Vagina (tissue), 2 donors: ENCODE measurements at places on chromosomes 12 and 14.

DNA sequence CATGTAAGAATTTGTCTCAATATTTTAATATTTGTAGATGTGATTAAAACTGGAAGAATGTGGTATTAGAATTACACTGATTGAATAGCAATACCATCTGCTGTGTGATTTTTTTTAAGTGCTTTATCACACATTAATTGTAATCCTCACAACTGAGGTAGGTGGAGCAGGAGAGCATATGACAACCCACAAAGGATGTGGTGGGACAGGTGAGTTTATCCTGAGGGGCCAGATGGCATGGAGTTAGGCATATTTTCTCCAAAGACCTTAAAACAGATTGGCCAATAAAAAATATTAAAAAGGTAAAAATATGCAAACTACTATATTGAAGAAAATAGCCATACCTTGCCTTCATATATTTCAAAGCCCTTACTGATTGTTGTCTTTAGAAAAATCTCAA is 7.8 kb downstream of the LRRC10 start:
- no peak for DNase-seq

GRCh38 chr12:15443611-15444010 is 121.3 kb downstream of the PTPRO start:
- no peak for DNase-seq

GRCh38 chr12:52146822-52147366 is 44.9 kb downstream of the KRT80 start:
- DNase-seq, result no peak

GRCh38 chr12:111181143-111181726 is 187.7 kb downstream of the PHETA1 start:
- no peak for DNase-seq

DNA sequence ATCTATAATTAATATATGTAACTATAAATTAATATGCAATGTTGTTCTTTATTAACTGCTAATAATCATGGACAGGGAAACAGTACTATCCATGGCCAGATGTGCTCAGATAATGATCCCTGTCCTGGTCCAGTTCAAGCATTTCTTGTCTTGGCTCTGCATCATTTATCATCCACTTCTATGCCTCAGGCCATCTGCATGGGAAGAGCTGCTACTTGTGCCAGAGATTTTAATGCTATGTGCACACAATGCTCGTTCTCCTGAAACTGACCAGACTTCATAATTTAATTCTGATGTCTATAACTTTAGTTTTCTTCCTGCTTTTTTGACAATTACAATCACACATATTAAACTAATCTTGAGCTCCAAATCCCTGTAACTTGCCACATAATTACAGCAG is 11.2 kb upstream of the TMX1 start:
- no peak for DNase-seq

DNA sequence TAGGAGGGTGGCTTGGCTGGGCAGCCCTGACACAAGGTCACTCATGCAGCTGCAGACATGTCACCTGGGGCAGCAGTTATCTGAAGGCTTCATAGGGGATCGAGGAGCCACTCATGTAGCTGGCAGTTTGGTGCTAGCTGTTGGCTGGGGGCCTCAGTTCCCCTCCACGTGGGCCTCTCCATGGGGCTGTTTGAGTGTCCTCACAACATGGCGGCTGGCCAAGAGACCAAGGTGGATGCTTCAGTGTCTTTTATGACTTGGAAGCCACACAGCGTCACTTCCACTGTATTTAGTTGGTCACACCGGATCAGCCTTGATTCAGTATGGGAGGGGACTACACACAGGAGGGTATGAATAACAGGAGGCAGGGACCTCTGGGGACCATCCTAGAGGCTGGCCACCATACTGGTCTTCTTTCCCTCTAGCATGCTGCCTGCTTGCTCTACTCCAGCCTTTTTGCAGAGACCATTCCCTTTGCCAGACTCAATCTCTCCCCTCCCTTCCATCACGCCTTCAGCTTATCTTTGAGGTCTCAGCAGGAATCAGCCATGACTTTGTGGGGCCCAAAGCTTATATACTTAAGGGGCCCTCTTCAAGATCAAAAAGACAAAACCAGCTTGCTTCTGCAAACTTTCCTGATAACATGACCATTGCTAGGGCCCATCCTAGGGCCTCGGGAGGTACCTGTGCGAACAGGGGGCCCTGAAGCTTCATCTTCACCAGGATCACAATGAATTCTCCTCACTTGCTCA is 53.4 kb downstream of the RPH3A start:
- DNase-seq, result no peak

DNA sequence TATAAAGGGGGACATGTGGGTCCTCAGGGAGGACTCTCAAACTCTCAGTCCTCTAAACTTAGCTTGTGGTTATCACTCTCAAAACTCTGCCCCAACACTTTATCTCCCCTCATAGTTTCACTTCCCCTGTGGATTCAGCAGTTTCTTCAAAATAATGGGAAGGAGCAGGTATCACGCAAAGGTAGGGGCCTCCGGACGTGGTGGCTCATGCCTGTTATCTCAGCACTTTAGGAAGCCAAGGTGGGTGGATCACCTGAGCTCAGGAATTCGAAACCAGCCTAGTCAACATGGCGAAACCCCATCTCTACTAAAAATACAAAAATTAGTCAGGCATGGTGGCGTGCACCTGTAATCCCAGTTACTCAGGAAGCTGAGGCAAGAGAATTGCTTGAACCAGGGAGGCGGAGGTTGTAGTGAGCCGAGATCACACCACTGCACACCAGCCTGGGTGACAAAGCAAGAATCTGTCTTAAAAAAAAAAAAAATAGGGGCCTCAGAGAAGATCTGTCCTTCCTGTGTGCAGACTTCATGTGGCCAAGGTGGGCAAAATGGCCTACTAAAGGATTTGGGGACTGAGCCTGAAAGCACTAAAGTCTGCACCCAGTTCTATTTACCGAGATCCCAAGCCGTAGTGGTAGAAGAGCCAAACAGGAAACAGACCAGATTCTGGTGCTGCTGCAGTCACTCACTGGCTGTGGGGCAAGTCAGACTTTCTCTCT is 6.4 kb downstream of the ITGB7 start:
- no peak for DNase-seq

GRCh38 chr14:22545842-22546721 is 42.9 kb downstream of the DAD1 start:
- DNase-seq, result no peak

DNA sequence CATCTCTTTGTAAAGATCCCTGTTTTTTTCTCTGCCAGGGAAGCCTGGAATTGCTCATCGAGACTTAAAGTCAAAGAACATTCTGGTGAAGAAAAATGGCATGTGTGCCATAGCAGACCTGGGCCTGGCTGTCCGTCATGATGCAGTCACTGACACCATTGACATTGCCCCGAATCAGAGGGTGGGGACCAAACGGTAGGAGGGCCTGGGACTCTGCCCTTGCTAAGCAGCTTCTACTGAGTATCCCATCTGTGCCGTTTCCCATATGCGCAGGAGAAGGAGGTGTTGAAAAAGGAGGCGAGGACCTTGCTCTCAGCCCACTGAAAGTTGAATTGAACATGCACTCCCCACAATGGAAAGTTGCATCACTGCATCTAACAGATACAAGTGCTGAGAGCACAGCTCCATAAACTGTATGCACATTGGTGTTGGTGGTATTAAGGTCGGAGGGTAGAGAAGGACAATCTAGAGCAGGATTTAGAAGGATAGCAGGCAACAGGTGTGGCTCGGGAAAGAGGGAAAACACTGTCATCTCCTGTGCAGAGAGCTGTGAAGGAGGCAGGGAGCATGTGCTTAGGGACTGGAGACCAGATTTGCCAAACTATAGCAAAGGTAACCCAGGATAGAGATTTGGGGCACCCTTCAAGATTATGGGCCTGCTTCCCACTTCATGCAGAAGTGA is 21.5 kb upstream of the TAMALIN start:
- DNase-seq, result no peak

DNA sequence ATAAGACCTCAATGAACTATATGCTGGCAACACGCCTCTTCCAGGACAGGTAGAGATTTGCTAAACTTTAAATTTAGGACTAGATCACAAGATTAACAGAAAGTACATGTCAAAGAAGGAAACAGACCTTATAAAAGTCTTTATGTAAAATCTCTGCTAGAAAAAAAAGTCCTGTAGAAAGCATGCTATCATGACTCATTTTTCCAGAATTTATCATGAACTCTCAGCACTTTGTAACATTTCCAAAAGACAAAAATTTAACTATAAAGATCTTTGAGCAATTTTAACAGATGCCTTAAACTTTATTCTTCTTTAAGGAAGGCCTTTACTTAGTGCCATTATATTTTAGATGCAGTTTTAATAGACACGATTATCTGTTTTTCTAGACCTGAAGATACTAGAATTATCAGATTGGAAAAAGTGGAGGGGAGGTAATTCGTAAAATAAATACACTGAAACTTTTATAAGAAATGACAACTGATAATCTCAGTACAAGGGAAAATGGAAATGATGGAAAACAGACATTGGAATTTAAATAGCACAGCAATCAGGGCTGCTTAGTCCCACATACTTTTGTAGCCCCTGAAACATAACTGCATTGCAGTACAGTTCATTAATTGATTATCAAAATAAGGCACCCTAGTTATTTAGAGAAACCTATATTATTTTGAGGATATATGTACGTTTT is 92.0 kb downstream of the TTLL5 start:
- no peak for DNase-seq

GRCh38 chr12:104147346-104147745 is 9.3 kb upstream of the NFYB start:
- DNase-seq, result no peak

GRCh38 chr14:64865109-64865508 is 14.6 kb downstream of the SPTB start:
- DNase-seq, result no peak

DNA sequence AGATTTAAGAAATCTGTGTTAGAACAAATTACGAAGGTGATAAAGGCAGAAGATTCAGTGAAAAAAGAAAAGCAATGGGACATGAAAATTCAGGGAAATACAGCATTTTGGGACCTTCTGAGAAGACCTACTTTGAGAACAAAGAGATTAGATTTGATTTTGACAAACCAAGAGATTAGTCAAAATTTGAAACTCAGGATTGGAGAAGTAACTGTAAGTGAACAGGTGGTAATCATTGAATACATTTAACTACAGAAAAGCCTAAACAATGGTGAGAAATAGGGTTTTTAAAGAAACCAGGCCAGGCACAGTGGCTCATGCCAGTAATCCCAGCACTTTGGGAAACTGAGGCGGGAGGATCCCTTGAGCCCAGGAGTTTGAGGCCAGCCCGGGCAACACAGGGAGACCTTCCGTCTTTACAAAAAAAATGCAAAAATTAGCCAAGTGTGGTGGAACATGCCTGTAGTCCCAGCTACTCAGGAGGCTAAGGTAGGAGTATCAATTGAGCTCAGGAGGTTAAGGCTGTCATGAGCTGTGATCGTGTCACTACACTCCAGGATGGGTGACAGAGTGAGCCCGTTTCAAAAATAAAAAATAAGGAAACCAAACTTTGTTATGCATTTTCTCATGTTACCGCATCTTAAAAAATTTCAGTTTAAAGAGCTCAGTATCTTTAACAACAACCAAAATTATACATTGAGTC is 8.9 kb upstream of the SAV1 start:
- DNase-seq, result no peak

DNA sequence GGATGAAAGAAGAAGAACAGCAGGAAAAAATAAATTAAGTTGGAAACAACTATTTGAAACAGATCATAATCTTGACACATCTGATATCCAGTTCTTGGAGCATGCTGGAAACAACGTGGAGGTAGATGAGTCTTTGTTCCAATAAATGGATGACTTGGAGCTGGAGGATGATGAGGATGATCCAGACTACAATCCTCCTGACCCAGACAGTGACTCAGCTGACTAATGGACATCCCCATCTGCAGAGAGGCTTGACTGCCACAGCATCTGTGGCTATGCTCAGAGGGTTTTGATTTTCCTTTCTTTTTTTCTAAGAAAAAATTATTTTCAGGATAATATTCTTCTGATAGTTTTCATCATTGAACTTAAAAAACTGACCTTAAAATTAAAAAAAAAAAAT is 6.2 kb upstream of the ZDHHC17 start:
- no peak for DNase-seq

DNA sequence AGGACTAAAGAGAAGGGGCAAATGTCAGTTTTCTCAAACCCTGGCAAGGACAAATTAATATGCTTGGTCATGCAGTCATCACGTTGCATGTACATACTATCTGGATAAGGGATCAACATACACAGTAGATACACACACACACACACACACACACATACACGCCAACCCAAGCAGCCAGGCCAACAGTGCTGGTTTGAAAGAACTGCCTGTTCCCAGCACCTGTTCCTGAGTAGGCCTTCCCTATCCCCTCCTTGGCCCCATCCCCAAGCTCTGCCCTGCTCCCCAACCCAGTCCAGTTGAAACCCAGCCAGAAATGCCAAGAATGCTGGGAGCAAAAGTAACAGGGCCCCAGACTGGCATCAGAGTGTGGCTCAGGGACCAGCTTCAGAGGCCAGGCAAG is 4.4 kb downstream of the ITGA7 start:
- no peak for DNase-seq

DNA sequence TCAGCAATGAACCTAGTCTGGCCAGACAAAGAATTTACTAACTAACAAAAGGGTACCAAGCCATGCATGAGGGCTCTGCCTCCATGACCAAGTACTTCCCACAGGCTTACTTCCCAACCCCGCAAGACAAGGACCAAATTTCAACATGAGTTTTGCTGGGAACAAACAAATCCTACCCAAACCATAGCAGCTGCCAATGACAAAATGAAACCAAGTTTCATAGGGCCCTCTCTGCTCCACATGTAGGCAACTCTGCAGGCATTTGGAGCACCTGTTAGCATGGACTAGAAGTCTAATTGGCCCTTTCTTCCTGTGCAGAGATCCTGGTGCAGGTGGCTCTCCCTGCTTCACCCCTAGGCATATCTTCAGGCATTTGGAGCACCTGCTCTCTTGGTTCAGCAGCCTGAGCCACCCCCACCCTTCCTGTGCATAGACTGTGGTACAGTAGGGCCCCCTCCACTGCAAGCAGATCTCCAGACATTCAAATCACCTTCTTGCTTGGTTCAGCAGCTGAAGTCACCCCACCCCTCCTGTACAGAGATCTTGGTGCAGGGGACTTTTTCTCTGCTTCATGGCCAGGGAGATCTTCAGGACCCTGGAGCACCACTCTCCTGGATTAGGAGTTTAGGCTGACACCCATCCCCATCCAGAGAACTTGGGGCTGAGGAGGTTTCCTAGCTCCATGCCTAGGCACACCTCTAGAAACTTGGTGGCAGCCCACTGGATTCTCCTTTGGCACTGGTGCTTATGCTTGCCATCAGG is 308.7 kb downstream of the RPAP3 start:
- no peak for DNase-seq
